ENCODE measurements at places on chromosomes 3 and 15.
A peak's percentile ranks its signal among the peaks of the same experiment; 100 is the strongest.

DNA sequence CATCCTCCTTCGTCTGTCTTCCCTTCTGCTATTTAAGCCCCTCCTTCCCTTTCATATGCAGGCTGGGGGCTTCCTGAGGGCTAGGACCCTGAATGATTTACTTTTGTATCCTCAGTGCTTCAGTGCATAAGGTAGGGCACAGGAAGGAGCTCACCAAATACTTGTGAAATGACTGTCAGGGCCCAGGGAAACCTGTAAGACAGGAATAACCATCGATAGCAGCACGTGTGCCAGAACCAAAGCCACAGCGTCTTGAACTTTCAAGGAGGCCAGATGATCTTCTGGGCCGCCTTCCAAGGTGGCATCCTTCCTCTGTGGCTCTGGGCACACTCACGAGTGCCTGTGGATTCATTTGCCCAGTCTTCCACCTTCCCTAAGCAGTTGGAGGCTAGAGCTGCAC, 3.9 kb downstream of the TMED3 start:
- no peak for DNase-seq

GRCh38 chr15:31840849-31841476, 189.4 kb upstream of the CHRNA7 start:
- DNase-seq, result no peak

DNA sequence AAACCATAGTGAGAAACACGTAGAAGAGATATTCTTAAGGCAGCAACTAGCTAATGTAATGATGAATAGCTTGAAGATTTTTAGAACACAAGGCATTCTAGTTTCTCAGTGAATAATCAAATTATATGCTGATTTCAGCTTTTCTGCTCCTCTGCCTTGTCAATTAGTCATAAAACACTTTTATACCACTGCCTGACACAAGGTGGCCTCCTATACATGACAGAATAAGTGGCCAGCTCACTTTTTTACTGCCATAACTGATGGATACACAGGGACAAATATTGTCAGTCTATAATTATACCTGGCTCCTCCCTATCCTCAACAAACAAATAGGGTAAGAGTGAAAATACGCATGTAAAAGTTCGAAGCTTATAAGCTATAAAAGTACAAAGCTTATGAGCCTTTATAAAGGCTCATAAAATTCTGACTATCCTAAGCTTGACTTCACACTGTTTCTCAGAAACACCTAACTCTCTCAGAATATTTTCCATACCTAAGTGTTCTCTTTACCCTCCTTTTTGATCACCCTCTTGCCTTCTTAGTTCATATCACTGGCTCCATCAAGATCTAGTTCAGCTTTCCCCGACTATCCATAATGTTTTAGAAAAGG, 81.6 kb downstream of the HERC1 start:
- no peak for DNase-seq

DNA sequence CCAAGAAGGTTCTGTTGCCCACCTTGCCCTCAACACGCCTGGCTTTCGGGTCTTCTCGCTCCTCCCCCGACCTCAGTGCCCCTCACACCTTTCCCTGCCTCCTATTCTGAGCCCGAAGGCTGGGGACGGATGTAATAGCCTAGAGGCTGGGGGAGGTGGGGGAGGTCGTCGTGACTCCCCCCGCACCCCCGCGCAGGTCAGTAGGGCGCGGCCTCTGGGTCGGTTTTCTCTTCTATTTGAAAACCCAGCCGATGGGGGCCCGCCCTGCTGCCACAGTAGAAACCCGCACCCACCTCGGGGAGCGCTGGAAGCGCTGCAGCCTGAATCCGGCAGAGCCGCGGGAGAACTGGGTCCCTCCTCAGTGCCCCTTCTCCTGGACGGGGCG, 1.0 kb upstream of the RBPMS2 start:
- DNase-seq, result no peak

GRCh38 chr3:5071061-5071460, 51.0 kb upstream of the ARL8B start:
- DNase-seq, result no peak

DNA sequence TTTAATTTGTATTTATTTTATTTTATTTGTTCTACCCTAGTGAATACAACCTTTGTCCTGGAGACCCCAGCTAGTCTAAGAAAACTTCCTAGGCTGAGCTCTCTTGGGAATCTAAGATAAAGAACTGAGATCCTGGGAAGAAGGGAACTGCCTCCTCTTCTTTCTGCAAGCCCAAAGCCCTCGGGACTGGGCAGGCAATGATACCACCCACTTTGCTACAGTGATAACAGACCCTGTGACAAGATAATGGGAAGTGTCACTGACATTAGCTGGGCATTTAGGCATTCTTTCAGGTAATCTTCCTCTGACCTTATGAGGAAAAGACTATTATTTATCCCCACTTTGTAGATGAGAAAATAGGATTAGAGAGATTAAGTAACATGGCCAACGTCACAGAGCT, 15.1 kb downstream of the TYRO3 start:
- no peak for DNase-seq

- DNase-seq, result no peak
Measured at GRCh38 chr15:80856809-80857377, 77.7 kb downstream of the CEMIP start.

DNA sequence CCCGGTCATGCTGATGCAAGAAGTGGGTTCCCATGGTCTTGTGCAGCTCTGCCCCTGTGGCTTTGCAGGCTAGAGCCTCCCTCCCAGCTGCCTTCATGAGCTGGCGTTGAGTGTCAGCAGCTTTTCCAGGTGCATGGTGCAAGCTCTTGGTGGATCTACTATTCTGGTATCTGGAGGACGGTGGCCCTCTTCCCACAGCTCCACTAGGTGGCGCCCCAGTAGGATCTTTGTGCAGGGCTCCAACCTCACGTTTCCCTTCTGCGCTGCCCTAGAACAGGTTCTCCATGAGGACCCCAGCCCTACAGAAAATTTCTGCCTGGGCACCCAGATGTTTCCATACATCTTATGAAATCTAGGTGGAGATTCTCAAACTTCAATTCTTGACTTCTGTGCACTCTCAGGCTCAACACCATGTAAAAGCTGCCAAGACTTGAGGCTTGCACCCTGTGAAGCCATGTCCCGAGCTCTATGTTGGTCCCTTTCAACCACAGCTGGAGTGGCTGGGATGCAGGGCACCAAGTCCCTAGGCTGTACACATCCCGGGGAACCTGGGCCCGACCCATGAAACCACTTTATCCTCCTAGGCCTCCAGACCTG, 238.4 kb upstream of the MDFIC2 start:
- DNase-seq, result peak; percentile 39

- DNase-seq, result no peak
Measured at GRCh38 chr3:174937478-174937877, 78.3 kb downstream of the NAALADL2 start.

- no peak for DNase-seq
Measured at GRCh38 chr3:52108302-52109232, 45.7 kb downstream of the POC1A start.

GRCh38 chr3:172376402-172376801, 71.9 kb downstream of the GHSR start:
- DNase-seq, result no peak

DNA sequence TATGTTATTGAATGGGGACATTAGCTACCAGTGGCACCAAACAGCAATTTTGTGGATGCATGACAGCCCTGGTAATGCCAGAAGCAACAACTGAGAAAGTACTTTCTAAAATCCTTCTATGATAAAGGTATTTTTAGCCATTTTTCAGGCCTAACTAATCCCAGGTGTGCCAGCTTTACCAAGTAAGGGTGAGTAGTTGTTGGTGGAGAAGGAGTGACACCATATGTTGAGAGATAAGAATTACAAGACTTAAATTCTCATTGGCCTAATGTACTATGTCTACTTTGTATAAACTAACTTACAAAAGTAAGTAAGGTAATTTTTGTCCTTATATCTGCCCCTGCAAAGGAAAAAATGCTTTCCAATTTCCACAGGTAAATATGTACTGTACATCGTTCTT, 4.1 kb upstream of the COX17 start:
- no peak for DNase-seq

- DNase-seq, result no peak
Measured at GRCh38 chr3:27089068-27089467, 280.1 kb downstream of the NEK10 start.

- no peak for DNase-seq
Measured at GRCh38 chr15:37572401-37572800, 362.0 kb upstream of the TMCO5A start.

- no peak for DNase-seq
Measured at GRCh38 chr15:47405365-47406162, 311.7 kb upstream of the SEMA6D start.

DNA sequence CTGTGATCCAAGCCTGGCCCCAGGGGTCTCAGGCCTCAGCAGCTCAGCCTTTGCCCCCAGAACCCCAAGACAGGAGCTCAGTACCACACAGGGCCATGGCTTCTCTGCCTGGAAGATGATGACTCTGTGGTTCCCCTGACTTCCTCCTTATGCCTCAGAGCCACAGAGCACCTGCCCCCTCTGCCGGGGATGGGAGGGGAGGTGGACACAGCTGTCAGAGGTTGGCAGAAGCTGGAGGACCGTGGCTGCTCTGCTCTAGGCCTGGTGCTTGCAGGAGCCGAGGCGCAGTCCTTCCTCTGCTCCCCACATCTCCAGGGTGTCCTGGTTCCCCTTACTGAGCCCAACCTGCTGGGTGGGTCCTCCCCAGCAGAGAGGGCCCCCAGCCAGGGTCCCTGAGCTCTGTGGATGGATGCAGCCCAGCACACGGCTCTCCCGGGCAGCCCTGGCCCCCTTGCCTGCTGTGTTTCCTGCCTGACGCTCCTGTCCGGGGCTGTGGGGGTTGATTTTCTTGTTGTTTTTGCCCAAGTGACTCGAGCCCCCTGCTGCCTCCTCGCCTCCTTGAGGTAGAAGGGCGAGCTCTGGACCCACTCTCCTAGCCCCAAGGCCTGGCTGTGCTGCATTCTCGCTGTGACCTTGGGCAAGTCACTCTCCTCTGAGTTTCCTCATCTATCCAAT, 36.6 kb downstream of the PSTPIP1 start:
- no peak for DNase-seq

DNA sequence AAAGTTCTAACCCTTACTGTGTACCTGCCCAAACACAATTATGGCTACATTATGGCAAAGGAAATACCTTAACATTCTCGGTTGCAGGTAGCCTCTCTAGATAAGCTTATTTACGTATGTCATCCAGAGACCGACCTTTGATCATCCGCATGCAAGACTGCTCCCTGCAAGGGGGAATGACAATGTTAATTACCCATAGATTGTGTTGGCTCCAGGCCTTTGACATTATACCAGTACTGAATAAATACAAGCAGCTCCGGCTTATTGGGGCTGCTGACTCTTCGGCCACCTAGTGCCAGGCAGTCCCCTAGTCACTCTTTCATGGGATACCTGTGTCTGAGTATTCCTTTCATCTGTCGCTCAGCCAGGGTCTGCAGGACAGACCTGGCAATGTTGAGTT, 223.5 kb downstream of the DTWD1 start:
- no peak for DNase-seq

DNA sequence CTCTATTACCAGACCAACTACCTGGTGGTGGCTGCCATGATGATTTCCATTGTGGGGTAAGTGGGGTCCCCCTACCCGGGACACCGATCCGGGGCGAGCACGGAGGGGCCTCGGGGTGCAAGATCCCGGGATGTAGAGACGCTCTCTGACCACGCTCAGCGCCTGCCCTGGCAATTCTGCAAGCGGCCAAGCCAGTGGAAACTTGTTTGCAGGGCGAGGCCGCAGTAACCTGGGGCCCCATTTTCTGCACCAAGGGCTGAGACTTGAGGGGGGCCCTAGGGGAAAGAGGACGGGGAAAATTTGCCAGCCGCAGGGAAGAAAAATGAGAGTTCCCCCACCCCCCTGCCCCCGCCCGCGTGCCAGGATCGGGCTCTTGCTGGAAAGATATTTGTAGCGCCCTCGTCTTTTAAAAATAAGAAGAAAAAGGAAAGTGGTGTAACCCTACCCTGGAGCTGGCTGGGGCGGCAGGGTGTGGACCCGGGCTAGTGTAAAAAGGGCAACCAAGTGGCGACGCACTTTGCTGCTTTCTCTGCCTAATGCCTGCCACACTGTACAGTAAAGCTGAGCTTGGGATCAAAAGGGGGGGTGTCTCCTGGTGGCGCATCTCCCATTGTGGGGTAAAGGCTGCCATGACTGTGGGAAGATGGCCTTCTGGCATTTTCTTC, 563 bp downstream of the ARL6IP5 start:
- no peak for DNase-seq

DNA sequence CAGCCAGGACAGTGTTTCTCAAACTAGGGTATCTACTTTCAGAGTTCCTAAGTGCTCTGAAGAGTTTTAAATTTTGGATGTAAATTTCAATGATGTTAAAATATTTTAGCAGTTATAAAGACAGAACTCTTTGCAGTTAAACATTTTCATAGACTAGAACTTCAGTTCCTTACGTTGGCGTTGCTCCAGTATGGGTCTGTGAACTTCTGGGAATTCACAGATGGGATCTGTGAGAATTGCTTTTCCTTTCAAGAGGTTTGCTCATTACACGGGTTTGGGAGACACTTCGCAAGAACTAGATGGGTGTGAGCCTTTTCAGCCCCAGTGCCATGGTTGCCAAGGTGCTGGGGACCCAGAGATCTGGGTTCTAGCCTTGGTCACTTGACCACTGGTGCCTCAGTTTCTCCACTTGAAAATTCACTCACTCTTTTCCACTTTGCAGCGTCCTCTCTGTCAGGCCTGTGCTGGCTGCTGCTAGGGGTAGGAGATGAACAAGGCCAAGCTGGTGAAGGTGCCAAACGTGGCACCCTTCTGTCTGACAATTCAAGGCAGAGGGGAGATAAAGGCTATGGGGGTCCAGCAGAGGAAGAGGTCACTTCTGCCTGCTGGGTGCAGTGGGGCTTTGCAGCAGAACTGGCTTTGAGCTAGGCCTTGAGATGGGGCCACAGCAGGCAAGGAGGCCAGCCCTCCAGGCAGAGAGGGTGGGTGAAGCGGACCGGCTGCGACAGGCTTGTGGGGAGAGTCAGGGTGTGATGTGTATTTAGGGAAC, 48.1 kb downstream of the EPHB3 start:
- no peak for DNase-seq

GRCh38 chr3:172968646-172969045, 172.4 kb downstream of the SPATA16 start:
- no peak for DNase-seq

DNA sequence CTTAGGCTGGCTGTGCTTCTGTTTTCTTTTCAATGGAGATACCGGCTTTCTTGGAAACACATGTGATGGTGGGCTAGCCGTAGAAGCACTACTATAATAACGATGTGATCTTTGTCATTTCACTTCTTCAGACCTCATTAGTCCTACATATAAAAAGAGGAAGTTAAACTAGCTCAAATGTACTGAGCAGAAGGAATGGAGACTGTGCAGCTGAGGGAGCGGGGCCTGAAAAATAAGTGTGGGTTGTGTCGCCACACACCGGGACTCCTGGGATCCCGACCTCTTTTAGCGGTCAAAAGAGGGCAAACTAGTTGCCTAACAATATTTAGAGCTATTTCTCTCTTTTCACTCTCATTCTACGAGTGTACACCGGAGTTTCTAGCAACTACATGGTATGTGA, 1.0 kb upstream of the RNF7 start:
- DNase-seq, result no peak

All from T-helper 1 cell (primary cell).